ENCODE measurements at places on chromosomes 3 and 15.

DNA sequence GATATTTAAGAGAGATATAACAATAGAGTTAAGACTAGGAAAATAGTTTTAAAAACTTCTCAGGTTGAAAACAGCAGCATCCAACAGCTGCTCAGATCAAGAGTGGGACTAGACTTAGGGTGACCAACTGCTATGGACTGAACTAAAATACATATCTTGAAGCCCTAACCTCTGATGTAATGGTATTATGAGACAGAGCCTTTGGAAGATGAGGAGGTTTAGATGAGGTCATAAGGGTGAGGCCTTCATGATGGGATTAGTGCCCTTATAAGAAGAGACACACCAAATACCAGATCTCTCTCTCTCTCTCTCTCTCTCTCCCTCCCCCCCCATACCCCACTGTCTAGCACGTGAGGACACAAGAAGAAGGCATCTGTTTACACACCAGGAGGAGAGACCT is 37.4 kb upstream of the GALNT15 start:
- DNase-seq: no peak

DNA sequence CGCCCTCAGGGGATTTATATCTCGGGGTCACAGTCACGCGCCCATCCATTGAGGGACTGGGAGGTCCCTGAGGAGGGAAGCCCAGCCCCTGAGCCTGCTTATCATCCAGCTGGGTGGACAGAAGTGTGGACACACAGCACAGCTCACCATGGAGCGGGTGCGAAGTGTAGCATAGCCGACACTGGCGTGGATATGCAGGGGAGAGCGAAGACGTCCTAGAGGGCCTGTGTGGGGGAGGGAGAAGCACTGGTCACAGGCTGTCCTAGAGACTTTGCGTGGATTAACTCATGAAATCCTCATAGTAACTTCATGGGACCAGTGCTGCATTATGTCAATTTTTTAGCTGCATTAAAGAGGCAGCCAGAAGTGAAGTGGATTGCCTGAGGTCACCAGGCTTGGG is 26.1 kb upstream of the PLXND1 start:
- no peak for DNase-seq

- no peak for DNase-seq
Measured at GRCh38 chr15:24858737-24859601, 95.8 kb upstream of the SNRPN start.

- DNase-seq: no peak
Measured at GRCh38 chr3:46393011-46393410, 13.9 kb downstream of the CCR5AS start.

- no peak for DNase-seq
Measured at GRCh38 chr15:58476525-58477162, 44.9 kb downstream of the LIPC start.

GRCh38 chr3:172181932-172182586 is 142.7 kb downstream of the FNDC3B start:
- no peak for DNase-seq

DNA sequence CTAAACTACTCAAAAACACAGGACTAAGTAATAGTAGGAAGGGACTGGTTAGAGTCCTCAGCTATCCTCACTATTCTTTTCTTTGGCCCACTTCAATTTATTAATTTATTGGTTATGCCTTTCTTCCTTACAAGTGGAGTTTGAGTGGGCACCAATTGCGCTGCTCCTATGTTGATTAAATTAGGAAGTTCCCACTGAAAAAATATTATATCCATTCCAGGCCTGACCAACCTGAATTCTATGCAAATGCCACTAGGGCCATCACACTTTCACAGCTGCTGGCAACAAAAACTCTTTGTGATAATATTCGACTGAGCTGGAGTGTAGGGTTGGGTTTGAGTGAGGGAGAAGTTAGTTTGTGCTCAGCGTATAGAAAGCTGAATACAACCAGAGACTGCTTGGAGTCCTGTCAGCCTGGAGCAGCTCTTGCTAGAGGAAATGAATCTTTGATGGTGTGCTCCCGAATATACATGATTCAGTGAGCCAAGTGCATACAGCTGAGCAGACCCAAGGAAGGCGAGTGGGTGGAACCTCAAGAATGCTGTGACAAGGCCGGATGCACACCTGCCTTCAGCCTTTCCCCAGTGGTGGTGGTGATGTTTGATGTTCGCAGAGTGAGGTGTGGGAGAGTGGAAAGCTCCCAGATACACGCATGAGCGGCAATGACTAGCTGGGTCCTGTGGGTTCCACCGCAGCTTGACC is 1.5 kb downstream of the ARHGEF3 start:
- no peak for DNase-seq

GRCh38 chr3:172546628-172547214 is 23.5 kb upstream of the TNFSF10 start:
- DNase-seq: no peak

- DNase-seq: no peak
Measured at GRCh38 chr3:99783011-99783573, 34.6 kb upstream of the CMSS1 start.

DNA sequence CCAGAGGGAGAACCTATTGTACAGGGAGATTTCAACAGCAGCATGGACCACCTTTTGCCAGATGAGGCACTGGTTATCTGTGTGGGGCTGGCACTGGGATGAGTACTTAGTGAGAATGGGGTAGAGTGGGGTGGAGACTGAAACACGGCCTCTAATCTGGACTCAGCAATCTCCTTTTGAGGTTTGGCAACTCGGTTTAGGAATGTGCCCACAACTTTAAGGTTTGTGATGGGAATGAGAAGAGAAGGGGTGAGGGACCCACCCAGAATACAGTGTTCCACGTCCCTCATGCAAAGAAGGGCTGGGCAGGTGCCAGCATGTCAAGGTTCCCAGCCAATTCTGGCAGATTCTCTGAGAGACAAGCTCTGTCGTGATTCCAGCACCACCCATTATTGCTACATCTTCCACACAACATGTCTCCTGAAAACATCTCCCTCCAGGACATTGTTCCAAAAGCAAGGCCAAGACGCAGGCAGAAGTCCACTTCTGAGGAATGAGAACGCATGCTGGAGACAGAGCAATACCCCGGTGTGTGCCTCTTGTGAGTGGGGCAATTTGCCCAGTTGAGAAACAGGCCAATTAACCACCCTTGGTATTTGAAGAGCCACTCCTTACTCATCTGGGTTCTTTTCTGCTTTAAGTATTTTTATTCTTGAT is 37.5 kb upstream of the CCR4 start:
- no peak for DNase-seq

GRCh38 chr15:31774045-31774444 is 256.3 kb upstream of the CHRNA7 start:
- DNase-seq: no peak

DNA sequence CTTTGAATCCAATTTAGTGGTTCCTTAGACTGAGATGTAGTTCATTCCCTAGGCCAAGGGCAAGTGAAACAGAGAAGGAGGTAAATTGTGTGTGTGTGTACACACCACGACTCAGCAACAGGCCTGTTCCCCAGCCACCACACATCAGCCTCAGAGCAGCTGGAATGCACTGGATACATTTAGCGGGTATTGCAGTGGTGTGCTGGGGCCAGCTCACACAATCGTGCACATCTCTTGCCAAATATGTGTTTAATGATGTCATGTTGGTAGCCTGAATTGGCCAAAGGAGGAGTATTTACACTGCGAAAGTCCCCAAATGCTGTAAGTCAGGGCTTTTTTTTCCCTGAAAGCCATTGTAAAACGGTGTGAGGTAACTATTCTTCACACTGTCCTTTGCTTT is 82.3 kb downstream of the RBPMS2 start:
- no peak for DNase-seq

DNA sequence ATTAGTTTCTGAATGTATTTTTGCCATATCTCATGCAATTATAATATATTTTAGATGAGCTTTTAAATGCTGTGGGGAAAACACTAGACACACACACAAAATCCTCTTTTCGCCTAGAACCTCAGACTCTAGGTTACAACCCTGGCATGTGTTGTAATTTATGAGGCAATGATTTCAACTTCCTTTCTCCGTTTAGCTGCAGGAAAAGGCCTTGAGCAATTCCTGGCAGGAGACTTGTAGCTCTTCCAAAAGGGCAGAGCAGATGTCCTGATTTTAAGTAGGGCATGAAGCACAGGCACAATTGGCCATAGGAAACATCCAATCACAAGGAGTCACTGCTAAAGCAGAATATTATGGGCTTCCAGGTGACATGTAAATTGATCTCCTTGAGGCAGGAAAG is 82.0 kb downstream of the GPR156 start:
- no peak for DNase-seq

DNA sequence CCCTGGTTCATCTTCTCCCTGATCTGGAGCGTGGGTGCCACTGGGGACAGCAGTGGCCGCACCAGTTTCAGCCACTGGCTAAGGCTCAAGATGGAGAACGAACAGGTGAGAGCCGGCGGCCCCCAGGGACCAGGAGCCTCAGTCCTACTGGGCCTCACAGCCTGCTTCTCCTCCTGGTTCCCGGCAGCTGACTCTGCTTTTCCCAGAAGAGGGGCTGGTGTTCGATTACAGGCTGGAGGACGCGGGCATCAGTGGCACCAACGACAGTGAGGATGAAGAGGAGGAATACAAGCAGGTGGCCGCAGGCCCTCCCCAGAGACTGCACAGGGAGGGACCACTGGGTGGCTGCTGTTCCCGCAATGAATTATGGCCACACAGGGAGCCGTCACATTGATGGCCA is 54.4 kb downstream of the DNAH1 start:
- DNase-seq: no peak

All from NCI-H1417 treated with DMSO at 0.1 percent for 48 hours (cell line).